A549 treated with Hydrocortisone at 1 μM for 4 hours (cell line): ENCODE measurements at places on chromosomes 3 and 15. TPM values are rescaled to one million over a fixed set of nuclear protein-coding genes. Genes with fewer than 3 reads are reported as not detected.

Gene MELTF
- 50.2 to 63.0 TPM (median 56.4 TPM) in 5 replicates for total RNA-seq

Gene ARGFX
- total RNA-seq = not detected in 5 replicates

Gene NPAP1
- not detected in 5 replicates for total RNA-seq

Gene DGKG
- total RNA-seq = 7.0 to 13.9 TPM (median 7.2 TPM) in 5 replicates

Gene EPHA3
- total RNA-seq = not detected in 5 replicates

Gene SKOR1
- total RNA-seq = 0.02 to 0.07 TPM (median 0.05 TPM) in 5 replicates

Gene IFT122
- total RNA-seq = 11.4 to 13.1 TPM (median 12.3 TPM) in 5 replicates

Gene CLDN1
- 17.1 to 21.7 TPM (median 19.6 TPM) in 5 replicates for total RNA-seq

Gene KLF15
- total RNA-seq = 0.52 to 0.81 TPM (median 0.73 TPM) in 5 replicates

Gene DVL3
- total RNA-seq = 19.5 to 26.2 TPM (median 23.2 TPM) in 5 replicates

Gene BSN
- 0.11 to 0.33 TPM (median 0.14 TPM) in 5 replicates for total RNA-seq

Gene THSD4
- 21.6 to 31.5 TPM (median 27.2 TPM) in 5 replicates for total RNA-seq

Gene VGLL3
- total RNA-seq = 5.2 to 12.1 TPM (median 8.7 TPM) in 5 replicates

Gene ITPKA
- total RNA-seq = 6.0 to 9.6 TPM (median 8.8 TPM) in 5 replicates

Gene SSUH2
- total RNA-seq = 0.53 to 1.2 TPM (median 1.2 TPM) in 5 replicates

Gene ADCY5
- total RNA-seq = 0.36 to 0.54 TPM (median 0.45 TPM) in 5 replicates

Gene IGSF11
- 3.5 to 4.8 TPM (median 4.4 TPM) in 5 replicates for total RNA-seq

Gene NEIL1
- 1.9 to 3.6 TPM (median 2.5 TPM) in 5 replicates for total RNA-seq

Gene ERICH6
- 0.07 TPM in 1 of 5 replicates, not detected in the others for total RNA-seq

Gene CIP2A
- total RNA-seq = 14.3 to 22.8 TPM (median 18.9 TPM) in 5 replicates

Gene ITIH1
- total RNA-seq = not detected in 5 replicates
